ENCODE measurements at places on chromosomes 12 and 14.

GRCh38 chr12:58030566-58031279 lies 89.4 kb downstream of the ATP23 start:
- no peak for DNase-seq

DNA sequence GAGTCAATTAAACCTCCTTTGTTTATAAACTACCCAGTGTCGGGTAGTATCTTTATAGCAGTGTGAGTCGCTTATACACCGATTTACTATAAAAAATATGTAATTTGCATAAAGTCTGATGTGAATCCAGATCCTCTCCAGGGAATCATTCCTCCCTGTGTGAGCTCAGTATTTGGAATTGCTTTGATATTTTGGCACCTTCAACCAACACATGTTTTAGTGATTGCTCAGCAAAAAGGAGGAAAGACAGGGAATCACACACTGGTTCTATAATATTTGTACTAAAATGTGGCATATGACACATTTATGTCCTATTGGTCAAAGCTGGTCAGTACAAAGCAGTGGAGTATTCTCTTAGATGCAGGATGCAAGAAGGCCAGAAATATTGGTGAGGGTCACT lies 703.9 kb upstream of the ATXN7L3B start:
- DNase-seq = no peak

DNA sequence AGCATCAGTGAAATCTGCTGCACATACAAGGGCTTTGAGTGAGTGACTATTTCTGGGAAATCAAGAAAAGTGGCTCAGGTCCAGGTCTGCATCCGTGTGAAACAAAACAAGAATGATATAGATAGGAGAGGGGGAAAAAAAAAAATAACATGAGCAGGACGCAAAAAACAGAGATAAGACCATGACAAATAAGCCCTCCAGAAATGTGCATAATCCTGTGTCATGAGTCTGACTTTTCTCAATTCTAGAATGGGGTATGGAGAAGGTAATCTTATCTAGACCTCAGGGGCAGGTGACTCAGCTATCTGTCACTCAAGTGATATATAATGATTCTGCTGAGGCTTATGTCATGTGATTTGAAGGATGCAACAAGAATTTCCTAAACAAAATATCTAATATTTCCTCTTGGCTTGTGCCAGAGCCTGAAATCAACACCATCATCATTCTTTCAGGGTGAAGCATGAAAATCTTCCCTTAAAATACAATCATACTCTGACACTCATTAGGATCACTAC lies 250.0 kb downstream of the PHLDA1 start:
- DNase-seq = no peak

DNA sequence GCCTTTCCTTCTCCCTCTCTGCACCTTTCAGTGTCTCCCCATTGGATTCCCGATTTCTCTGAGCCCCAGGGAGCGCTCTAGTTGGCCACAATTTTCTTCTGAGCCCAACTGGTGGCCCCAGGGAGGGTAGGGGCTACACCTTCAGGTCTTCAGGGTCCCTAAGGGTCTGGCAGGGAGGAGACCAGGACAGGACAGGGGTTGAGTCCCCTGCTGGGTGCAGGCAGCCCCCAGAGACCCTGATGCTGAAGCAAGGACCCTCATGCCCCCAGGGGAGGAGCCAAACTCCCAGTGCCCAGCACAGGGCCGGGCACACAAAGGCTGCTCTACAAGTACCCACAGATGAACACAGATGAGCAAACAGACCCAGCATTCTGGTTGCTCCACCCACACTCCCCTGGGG lies 12.7 kb downstream of the FOXN4 start:
- DNase-seq = no peak

DNA sequence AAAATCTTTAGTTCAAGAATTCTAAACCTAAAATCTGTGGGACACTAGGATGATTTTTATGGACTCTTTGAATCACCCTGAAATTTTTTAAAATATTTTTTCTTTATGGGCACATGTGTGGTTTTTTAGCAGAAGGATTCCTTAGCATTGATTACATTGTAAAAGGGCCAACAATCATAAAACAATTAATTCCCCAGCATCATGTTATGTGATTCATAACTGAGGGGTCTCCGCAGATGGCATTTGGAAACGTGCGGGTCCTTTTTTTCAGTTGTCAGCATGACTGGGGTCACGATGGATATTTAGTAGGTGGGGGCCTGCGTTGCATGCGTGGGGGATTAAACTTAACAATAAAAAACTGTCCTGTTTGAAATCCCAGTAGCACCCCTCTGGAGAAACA lies 52.5 kb downstream of the NTF3 start:
- DNase-seq = no peak

GRCh38 chr12:113782873-113783272 lies 183.3 kb downstream of the RBM19 start:
- DNase-seq = no peak

DNA sequence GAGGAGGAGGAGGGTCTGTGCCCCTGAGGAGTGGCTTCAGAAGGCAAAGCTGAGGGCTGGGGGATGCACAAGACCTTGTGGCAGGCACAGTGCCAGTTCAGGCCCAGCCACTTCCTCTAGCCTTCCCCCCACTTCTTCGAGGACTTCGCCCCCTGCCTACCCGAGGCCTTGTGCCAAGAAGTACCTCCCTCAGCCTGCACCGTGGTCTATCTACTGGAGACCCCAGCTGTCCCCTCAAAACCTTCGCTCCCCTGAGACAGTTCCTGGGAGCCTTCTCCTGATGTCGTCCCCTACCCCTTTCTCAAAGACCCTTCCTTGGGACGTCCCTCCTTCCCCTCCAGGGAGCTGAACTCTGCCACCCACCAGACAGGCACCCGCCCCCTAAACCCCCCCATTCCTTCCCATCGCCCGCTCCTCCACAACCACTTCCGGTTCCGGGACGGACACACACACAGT lies 604 bp downstream of the ZNF384 start:
- DNase-seq = no peak

DNA sequence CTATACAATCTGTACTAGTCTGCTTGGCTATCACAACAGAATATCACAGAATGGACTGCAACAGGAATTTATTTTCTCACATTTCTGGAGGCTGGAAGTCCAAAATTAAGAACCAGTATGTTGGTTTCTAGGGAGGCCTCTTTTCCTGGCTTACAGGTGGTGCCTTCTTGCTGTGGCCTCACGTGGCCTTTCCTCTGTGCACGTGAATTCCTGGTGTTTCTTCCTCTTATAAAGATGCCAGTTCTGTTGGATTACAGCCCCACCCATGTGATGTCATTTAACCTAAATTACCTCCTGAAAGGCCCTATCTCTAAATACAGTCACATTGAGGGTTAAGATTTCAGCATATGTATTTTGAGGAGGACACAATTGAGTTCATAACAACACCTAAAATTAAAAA lies 32.1 kb upstream of the C2CD5 start:
- no peak for DNase-seq

Data from fibroblast of skin of left quadriceps (primary cell).